ENCODE measurements at places on chromosomes 3 and 15.

DNA sequence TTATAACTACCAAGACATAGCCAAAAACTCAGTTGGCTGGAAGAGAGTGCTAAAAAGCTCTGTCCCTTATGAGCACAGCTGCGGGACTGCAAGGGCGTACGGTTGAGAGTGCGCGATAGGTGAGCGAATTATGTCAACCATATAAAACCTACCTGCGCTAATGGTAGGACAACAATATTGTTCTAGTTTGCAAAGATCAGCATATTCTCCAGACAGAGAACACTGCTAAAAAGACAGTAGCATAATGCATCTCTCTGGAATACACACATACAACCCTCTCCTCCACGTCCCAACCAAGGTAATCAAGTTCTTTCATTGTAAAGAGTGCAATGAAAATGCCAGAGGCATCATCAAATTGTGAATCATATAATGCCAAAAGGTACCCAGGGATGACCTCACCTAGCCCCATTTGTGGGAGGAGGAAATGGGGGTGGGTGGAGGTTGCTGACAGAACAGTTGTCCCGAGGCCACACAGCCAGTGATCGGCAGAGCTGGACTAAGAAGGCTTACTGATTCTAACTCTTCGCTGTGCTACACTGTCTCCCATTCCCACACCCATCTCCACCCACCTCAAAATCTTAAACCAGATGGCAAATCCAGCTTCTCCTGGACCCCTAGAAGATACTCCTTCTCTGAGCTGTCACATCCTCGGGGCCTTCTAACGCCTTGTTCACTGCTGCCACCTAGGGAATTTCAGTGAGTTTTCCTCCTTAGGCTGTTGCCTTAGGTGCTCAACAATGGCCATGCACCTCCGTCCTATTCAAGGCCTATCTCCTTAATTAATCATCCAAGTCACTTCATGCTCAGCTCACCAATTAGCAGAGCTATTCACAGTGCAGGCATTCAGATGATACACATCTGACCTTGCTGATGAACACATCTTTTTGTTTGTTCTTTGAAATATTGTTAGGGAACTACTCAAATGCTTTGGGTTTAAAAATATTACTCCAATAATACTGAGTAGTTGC lies 60.7 kb downstream of the RPL22L1 start:
- no peak for DNase-seq

DNA sequence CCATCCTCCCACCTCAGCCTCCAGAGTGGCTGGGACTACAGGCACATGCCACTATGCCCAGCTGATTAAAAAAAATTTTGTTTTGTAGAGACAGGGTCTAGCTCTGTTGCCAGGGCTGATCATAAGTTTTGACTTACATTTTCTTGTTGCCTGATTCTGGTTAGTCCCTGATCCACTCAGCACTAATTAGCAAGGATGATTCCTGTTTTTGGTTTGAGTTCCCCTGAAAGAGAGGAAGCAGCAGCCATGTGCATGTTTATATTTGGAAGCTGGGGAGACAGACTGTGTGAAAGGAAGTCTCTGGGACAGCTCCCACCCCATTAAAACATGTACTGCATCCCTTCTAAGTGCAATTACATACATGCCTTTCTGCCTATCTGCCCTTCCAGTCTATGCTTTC lies 3.6 kb upstream of the NCK1 start:
- no peak for DNase-seq

DNA sequence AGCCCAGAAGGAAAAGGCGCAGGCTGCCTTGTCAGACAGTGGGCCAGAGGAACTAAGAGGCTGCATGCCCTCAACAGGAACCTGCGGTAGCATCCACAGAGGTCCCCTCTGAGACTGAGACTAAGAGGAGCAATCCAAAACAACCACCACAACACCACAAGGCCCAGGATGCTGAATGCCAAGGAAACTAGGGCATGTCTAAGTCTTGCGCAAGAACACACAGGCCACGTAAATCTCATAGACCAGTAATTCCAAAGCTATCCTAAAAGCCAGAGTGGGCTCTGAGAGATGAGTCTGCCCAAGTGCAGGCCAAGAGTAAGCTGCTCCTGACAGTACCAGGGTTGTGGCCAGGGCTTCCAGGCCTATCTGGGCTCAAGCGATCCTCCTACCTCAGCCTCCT lies 12.9 kb downstream of the MON1A start:
- DNase-seq: no peak

DNA sequence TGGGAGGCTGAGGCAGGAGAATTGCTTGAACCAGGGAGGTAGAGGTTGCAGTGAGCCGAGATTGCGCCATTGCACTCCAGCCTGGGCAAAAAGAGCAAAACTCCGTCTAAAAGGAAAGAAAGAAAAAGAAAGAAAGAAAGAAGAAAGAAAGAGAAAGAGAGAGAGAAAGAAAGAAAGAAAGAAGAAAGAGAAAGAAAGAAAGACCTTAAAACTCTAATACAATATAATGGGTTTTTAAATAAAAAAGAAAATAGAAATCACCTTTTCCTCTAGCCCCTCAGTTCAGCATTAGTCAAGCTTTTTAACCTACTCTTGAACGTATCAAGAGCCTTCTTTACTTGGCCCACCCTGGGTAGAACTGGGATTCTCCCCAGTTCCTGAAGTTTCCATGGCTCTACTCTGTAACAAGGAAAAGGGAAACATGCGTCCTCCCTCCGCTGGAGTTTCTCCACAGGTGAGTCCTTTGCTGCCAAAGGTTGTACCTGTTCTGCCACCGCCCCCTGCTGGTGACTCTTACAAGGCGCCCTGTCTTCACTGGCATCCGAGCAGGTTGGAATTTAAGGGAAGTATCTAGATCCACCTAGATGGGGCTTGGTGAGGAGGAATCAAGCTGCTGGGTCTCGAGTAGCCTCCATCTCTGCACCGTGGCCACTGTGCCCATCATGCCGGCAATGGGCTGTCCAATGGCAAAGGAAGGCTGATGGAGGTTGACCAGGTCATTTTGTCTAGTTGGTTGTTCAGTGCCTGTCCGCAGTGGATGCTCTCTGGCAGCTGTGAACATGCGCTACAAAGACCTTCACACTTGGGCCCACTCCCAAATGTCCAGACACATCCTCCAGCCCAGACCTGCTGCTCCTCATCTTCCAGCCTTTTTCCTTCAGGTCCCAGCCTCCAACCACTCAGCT lies 20.6 kb upstream of the EPHB3 start:
- DNase-seq: peak; percentile 90

- DNase-seq: no peak
Observed at GRCh38 chr15:66462627-66463026, 34.9 kb downstream of the SNAPC5 start.

- no peak for DNase-seq
Observed at GRCh38 chr15:68787609-68788263, 33.0 kb downstream of the ANP32A start.

DNA sequence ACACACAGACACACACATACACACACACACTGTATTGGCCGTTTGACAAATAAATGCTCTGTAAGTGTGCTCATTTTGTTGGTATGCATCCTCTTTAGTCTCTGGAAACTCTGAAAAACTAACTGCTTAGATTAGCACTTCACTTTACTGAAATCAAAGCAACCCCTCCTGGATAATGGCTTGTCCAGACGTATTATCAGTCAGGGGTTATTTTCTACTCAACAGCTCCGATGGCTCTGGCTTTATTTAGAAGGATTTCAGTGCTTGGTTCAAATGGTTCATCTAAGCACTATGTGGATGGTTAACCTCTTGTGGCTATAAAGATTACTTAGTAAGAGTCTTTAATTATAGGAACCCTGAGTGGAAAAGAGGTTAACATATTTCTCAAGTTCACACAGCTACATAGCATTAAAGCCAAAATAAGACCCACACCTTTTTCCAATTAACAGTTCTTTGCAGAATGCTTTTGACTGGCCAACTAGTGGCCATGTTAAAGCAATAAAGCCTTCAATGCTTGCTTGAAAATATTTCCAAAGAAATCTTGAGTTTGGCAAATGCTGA lies 516.1 kb upstream of the NAALADL2 start:
- no peak for DNase-seq

DNA sequence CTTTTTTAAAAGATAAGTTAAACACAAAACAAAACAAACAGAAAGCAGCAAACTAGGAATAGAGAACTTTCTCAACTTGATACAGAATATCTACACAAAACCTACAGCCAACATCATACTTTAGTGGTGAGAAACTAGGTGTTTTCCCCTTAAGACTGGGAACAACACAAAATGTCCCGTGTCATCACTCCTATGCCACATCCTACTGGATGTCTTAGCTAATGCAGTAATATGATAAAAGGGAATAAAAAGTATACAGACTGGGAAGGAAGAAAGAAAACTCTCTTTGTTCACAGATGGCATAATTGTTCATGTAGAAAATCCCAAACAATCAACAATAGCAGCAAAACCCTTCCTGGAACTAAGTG lies 45.9 kb downstream of the TMEM45A start:
- no peak for DNase-seq

GRCh38 chr15:92901072-92901761 lies 1.1 kb downstream of the CHD2 start:
- DNase-seq: no peak

DNA sequence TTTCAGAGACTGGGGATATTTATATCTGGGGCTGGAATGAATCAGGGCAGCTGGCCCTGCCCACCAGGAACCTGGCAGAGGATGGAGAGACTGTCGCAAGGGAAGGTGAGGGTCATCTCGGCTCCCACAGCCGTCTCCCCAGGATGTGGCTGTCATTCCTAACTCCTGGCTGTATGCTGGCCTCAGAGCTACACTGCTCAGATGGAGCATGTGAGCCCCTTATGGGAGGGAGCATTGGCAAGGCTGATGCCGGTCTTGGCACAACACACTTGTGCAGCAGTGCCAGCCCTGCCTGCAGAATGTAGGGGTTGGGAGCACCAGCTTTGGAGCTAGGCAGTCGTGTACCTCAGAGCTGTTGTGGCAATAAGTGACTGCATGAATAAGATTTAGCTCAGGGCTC lies 5.2 kb downstream of the RCCD1 start:
- DNase-seq: no peak

DNA sequence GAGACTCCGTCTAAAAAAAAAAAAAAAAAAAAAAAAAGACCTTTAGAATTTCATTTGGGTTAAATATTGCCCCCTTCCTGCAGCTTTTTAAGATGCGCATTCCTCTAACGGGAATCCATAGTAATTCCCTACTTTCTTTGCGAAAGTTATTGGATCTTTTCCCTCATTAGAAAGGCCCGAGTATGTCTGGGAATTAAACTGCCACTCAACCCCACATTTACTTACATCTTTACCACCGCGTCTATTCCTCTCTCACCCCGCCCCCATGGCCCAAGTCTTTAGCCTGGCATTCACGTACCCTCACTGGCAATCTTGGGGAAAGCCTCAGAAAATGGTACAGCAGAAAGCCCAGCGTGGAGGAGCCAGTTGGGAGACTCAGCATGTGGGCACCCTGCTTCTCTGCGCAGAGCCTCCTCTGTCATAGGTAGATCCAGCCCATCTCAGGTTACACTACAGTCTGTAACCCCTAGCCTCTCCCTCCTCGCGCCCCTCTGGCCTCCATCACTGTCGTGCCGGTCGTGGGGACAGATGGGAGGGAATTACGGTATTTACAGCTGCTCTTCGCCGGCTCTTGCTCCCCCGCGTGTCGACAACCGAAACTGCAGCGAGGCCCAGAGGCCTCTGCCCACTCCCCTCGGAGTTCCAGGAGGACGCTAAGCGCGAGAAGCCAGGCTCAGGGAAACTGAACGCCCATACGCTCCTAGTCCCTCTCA lies 6.4 kb upstream of the ANKDD1A start:
- DNase-seq: peak; percentile 95

- DNase-seq: no peak
Observed at GRCh38 chr3:23455775-23456174, 252.6 kb downstream of the UBE2E2 start.

DNA sequence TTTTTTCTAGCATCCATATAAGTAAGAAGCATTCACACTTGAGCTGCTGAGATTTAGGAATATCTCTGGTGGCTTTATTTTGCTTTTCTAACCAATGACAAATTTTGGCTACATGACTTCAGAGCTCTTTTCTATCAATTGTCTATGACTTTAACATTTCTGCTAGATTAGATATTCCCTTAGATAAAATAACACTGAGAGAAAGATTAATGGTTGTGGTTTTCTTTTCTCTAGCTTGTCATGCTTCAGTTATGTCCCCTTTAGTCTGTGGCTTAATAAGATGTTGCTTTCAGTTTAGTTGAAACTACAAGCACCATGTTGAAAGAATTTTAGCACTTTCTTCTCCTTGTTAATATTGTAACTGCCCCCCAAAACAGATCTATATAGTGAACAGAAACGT lies 665.6 kb upstream of the CCDC54 start:
- DNase-seq: no peak

DNA sequence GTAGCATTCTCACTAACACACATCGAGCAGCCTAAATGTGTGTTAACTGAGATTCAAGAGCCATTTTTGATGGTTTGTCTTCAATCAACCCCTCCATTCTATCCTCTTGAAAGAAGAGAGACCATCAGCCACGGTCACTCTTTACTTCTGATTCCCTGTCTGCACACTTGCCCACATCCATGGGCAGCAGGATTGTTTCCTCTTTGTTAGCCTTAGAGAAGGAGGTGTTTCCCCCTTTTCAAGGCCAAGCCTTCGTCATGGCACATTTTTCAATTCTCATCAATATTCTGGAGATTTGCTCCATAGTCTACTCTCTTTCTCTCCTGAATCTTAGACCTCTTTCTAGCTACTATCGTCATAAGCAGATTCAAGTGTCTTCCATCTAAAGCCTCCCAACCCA lies 522.4 kb upstream of the NAALADL2 start:
- DNase-seq: no peak

DNA sequence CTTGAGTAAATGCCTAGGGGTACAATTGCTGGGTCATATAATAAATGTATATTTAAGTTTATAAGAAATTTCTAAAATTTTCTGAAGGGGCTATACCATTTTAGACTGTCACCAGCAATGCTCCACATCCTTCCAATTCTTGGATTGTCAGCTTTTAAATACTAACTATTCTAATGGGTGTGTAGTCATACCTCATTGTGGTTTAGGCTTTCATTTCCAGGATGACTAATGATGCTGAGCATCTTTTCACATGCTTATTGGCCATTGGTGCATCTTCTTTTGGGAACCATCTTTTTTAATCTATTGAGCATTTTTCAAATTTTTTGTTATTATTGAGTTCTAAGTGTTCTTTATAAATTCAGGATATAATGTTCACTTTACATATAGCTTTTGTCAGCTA lies 52.5 kb upstream of the CORO2B start:
- no peak for DNase-seq

DNA sequence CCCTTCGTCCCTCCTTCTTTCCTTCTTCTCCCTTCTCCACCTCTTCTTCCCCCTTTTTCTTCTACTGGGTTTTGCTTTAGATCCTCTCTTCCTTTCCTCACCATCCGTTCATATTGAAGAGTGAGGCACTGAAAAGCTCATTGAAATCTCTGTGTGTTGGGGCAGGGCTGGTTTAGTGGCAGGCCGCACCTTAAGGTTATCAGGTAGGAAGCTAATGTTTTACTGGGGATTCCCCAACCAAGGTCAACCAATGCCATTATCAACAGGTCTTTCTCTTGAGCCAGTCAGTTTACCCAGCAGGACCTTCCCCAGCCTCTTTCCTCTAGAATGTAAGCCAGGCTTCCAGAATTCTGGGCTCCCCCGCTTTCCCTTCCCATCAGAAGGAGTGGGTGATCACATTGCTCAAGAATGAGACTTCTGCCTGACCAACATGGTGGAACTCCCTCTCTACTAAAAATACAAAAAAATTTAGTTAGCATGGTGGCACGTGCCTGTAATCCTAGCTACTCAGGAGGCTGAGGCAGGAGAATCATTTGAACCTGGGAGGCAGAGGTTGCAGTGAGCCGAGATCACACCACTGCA lies 11.5 kb upstream of the VPS8 start:
- no peak for DNase-seq

- no peak for DNase-seq
Observed at GRCh38 chr3:65200310-65200970, 512.6 kb upstream of the ADAMTS9 start.

GRCh38 chr15:79084308-79084968 lies 6.1 kb downstream of the RASGRF1 start:
- no peak for DNase-seq

Measured in esophagus muscularis mucosa (tissue), 4 donors.